Activated T-helper 1 cell treated with Interleukin-2 at 50 U/mL for 16 hours (primary cell): ENCODE measurements at places on chromosomes 2 and 18.

DNA sequence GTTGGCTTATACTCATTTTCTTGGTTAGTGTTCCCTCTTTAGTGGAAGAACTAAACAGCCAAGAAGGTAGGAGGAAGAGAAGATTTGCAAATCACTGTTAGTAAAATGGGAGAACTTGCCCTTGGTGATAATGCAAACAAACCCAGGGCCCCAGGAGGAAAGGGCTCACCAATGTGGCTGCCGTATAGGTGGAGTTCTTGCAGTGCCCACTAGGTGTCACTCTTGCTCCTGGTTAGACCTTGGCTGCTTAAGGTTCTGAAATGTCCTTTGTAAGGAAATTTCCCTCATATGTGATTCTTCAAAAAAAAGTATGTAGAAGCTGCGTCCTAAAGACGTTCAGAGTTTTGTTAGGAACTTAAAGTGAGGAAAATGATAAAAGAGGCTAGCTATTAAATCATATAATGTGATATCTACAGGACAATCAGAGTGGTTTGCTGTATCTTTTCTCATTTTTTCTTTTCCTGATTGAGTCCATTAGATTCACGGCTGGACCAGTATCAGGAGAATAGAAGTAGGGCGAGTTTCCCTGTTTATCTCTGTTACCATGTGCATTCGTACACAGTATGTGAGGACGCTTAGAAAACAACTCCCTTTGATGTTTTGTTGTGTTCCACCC, 48.6 kb downstream of the RPIA start:
- peak; percentile 41 for DNase-seq

GRCh38 chr18:26705757-26706156, 157.4 kb upstream of the KCTD1 start:
- DNase-seq: no peak

DNA sequence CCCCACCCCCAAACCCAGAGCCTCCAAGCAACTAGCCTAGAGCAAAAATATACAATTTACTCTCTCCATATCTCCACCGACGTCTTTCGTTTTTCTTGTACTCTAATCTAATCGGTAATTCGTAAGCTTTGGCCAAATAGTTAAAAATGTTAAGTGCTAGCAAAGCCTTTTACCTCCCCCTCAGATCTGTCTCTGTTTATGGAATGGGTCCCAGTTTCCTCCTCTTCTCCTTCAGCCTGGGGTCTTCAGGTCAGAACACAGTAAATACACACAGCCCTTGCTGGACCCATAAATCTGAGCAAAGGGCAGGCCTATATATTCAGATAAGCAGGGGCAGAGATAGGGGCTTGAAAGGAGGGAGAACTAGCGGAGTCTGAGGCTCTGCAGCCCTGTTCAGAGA, 267.4 kb downstream of the MEIS1 start:
- DNase-seq: no peak

DNA sequence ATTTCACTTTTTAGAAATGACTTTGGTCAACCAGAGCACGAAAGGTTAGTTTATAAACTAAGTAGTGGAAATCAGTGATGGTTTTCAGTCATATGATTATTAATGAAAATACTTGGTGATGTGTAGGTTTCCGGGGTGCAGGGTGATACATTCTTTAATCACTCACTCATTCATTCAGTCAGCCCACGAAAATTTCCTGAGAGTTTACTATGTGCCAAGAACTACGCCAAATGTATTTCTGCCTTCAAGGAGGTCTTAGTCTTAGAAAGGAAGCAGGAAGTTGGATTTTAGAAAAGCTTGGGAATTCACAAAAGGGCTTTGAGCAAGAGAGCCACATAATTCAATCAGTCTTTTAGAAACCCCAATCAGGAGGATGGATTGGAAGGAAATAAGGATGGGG, 543.6 kb downstream of the PLCL1 start:
- no peak for DNase-seq

DNA sequence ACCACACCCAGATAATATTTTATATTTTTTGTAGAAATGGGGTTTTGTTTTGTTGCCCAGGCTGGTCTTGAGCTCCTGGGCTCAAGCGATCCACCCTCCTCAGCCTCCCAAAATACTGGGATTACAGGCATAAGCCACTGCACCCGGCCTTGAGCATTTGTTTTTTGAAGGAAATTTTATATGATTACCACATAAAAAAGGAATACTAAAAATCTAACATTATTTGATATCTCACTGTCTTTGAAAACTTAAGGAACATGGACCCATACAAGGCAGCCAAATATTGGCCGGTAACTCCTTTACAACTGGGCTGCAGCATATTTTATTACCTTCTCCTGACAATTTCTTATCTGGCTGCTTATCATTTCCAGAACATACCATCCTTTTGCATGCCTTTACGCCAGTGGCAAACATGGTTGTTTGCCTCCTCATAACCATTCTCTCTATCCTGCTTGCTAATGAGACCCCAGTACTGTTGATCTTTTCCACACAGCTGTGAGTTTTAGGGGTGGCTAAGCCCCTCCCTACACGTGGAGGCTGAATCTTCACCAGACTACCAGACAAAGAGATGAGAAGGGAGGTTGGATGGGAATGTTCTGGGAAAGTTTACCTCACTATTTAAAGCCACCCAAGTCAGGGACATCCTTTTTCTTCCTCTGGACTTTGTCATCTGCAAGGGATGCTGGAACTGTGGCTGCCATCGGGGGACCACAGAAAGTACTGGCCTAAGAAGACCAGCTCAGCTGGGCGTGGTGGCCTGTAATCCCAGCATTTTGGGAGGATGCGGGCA, 157.5 kb downstream of the TGIF1 start:
- DNase-seq: no peak

DNA sequence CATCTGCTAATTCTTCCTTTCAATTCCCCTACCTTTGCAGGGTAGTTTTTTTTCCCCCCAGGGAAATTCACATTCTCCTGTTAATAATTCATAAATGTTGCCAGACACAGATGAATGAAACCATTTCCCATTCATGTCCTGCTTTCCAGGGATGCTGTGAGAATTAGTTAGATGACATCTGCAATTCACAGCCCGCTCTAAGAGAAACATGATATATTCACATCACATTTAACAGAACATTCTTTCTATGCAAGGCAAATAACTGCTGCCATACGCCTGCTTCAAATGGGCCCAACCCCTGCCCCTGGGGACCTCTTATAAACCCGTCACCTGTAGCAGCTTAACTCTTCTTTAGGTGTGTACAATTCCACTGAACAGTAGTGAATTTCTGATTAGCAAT, 110.6 kb upstream of the CTAGE1 start:
- DNase-seq: no peak

DNA sequence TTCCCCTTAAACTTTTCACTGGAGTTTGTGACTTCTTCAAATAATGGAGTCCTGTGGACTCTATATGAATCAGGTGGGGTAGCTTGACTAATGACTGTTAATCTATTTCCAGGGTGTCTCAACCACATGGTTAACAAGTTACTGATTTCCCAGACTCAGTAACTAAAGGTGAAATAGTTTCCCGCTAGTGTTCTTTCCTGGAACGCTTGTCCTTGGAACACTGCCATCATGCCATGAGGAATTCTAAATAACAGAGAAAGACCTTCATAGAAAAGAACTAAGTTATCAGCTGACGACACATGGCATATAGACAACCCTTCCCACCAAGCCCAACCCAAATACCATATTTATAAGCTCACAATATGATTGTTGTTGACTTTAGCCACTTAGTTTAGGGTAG, 1027.9 kb upstream of the FAM98A start:
- DNase-seq: no peak

- no peak for DNase-seq
These were observed 1288.7 kb downstream of the CNTNAP5 start for GRCh38 chr2:125313806-125314205.

DNA sequence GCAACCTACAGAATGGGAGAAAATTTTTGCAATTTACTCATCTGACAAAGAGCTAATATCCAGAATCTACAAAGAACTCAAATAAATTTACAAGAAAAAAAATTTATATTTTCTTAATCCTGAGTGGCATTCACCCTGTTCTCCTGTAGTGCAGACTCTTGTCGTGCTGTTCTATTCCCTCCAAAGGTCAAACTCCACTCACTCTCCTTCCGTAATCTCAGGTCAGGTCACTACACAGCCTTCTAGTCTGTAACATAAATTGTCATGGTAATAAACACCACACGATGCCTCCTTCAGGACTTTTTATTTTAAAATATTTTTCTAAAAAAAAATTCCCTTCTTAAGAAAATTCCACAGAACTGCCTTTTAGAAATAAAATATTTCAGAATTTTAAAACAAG, 417.9 kb upstream of the GCFC2 start:
- DNase-seq: no peak

DNA sequence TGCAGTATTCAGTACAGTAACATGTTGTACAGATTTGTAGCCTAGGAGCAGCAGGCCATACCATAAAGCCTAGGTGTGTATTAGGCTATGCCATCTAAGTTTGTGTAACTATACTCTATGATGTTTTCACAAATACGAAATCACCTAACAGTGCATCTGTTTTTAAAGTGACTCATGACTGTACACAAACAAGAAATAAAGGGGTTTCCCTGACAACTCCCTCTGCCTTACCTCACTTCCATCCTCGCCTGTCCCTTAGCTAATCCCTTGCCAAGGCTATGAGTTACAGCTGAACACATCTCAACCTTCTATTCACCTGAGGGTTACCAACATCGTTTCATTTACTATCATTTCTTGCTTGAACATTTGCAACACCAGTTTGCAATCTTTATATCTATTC, 78.6 kb upstream of the RPRM start:
- no peak for DNase-seq

GRCh38 chr18:24015639-24016631, 1.4 kb downstream of the TTC39C start:
- no peak for DNase-seq

GRCh38 chr2:134282629-134283400, 28.9 kb downstream of the MGAT5 start:
- no peak for DNase-seq

DNA sequence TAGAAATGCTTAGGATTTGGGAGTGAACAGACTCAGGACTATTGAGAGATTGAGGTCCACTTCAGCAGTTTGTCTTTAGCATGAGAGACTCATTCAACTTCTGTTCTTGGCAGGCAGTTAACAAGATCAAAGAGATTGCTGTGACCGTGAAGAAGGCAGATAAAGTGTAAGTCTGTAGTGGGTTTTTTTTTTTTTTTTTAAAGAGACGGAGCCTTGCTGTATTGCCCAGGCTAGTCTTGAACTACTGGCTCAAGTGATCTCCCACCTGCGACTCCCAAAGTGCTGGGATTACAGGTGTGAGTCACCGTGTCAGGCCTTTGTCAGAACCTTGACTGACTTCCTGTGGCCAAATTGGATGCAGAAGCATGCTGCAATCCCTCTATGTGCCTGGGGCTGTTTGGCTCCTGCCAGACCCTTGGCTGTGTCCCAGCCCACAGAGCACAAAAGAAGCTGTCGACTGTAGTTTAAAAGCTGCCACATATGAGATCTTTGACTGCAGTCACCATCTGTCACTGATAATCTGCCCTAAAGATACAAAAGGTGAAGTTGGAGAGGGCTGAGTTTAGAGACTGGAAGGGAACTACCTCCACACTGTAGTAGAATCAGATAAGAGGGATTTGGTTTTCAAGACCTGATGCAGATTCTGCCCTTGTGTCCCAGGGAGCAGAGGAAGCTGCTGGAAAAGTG, 9.9 kb downstream of the CCT7 start:
- DNase-seq: no peak

DNA sequence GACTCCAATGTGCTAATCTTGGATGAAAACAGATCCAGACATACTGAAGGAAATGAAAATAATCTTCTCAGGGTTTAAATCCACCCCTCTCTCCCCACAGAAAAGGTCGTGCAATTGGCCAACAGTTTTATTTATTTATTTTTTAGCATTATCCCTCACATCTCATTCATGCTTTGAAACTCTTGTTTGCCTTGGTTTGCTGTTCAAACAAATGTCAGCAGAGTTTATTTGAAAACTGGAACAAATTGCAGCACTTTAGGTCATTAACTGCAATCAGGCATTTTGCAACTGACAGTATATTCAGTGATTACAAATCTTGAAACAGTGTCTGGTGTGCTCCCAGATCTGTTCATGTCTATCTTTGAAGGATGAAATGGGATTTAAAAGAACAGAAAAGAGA, 220.6 kb downstream of the SLC4A10 start:
- no peak for DNase-seq

GRCh38 chr18:79635427-79635726, 44.2 kb upstream of the CTDP1 start:
- no peak for DNase-seq

DNA sequence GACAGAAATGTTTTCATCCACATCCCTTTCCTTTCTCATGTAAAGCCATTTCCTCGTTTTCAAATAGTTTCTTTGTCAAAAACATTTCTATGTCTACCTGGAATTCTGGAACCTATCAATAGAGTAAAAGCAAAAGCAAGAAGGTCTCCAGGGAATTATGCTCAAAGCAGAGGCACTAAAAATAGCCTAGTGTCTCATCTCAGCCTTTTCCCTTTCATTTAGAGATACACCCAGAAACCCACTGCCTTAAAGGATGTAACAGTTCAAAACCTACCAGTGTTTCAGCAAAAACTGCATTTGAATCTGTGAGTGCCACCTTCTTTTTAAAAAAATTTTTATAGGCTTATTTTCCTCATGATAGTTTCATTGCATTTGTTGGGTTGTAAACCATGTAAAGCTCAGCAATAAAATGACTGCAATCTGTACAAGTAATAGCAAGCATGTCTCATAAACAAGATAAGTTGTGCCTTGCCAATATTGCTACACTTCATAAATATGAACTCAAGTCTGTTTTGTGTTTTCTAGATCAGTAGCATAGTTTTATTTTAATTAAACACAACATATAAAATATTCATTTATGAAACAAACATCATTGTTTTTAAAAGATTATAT, 927.3 kb upstream of the ACVR2A start:
- no peak for DNase-seq

- DNase-seq: no peak
These were observed 73.1 kb downstream of the SPATS2L start for GRCh38 chr2:200379481-200380090.
